ENCODE measurements at places on chromosomes 12 and 14. TPM values are rescaled to one million over a fixed set of nuclear protein-coding genes. Genes with fewer than 3 reads are reported as not detected.

Gene SIX1
- total RNA-seq: 1.8 TPM

Gene NKX2-1
- not detected for total RNA-seq

Gene ANO4
- total RNA-seq: 11.3 TPM

Gene TCL1B
- not detected for total RNA-seq

Gene ENDOU
- 0.17 TPM for total RNA-seq

Gene TAS2R8
- total RNA-seq: not detected

Gene ATN1
- total RNA-seq: 21.5 TPM

Gene FOXN4
- total RNA-seq: not detected

Gene PRKAG1
- total RNA-seq: 76.5 TPM

Gene SLC7A8
- total RNA-seq: 5.1 TPM

Gene FMNL3
- 22.5 TPM for total RNA-seq

Gene HOXC6
- 0.17 TPM for total RNA-seq

Gene RNASE3
- total RNA-seq: not detected

Gene JAG2
- 1.8 TPM for total RNA-seq

DNA sequence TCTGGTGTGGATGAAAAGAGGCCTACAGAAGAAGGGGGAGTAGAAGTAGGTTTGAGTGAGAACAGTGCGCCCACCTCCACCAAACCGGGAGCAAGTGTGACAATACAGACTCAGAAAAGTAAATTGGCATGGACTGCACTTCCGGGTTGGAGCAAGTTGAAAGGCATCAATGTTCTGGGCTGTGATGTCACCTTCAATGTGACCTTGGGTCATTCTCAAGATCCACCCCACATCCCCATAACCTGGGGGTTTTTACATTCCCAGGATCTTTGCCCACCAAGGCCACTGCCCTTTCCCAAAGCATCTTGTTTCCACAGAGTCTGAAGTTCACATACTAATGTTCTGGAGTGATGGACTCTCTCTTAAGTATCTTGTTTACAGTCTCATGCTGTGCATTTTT lies 5.3 kb upstream of the GZMB start:
- no peak for DNase-seq

GRCh38 chr14:105305345-105305744 lies 4.5 kb upstream of the BRF1 start:
- DNase-seq: no peak

DNA sequence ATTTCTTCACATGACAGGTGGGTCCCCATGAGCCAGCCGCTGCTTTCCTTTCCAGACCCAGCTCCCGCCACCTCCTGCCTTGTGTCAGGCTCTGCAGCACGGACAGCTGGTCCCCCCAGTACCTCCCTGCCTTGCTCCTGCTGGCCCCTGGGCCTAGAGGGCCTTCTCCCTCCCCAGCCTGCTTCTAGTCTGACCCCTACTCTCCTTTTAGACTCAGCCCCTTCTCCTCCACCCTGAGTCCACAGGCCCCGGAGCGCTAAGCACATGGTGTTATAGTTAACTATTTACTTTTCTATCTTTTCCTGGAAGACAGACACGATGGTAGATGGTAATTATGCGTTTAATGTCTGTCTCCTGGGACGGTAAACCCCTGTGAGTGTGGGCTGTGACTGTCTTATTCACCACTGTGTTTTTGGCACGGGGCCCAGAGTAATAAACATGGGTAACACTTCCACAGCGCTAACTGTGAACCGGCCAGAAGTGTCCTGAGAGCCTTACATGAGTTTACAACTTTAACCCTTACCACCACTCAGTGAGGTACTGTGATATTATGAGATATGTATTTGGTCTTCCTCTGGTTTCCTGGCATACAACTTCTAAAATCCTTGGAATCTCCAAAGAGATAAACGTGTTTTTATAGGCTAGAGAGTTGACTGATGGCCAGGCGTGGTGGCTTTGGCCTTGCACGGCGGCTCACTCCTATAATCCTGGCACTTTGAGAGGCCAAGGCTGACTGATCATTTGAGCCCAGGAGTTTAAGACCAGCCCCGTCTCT lies 41.2 kb downstream of the DGLUCY start:
- peak; percentile 77 for DNase-seq

- no peak for DNase-seq
Observed at GRCh38 chr12:111439657-111440151, 34.0 kb downstream of the SH2B3 start.

DNA sequence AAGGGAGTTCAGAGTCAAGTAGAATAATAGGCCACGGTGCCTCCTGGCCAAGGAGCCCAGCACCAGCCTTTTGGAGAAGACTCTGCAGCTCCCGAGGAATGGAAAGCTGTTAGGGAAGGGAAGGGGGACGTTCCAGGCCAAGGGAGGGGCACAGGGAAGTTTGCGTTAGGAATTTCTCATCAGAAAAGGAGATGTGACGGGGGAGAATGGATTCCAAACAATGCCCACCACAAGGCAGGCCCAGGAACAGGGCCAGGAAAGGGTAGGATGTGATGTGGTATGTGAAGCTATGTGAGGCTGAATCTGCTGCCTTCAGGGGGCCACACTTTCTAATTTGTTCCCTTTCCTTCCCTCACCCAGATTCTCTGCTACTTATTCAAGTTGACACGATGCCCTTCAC lies 46.0 kb downstream of the DGLUCY start:
- DNase-seq: no peak

DNA sequence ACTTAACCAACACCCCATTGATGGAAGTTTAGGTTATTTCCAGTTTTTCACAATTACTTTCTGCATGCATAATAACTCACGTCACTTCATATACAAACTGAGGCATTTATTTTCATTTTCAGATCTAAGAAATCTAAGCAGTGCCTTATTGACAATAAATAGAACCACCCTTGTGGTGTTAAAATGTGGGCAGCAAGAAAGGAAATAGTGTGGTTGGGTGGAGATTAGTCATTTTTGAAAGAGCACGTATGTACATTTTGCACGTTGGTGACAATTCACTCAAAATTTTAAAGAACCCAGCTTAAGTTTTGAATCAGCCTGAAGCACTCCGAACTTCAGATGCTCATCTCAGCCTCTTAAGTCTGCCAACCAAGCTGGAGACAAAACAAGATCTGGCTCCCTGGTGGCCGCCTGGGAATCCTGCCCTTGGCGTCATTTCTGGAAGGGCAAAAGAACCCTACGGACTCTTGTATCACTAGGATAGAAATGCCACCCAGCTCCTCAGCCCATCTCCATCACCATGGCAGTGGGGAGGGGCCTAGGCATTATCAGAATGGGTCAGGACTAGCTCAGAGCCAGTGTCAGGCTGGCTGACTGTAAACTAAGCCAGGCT lies 89.5 kb upstream of the BCL2L14 start:
- peak; percentile 61 for DNase-seq

GRCh38 chr14:22382395-22382794 lies 206.6 kb downstream of the DAD1 start:
- DNase-seq: no peak

DNA sequence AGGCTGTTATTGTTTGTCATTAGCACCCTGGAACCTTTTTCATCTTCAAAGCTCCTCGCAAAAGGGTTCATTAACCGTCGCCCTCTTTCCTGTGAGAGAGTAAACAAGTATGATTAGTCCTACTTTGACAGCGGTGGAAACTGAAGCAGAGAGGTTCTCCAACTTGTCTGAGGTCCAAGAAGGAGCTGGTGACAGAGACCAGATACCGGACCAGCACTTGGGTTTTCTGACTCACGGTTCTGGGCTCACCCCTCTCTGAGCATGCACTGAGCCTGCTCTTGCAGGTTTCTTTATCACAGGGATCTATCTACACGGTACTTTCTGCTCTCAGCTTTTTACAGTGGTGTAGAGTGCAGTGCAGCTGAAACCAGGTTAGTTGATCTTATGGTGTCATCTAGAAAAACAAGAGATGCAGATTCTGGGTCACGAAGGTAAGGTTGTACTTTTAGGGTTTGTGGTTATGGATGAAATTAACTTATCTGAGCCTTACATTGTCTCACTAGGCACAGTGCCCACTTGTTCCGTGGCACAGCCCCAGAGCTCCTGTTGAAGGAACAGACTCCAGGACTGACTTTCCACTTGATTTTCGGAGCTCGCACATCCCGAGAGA lies 62.1 kb downstream of the PPP2R5C start:
- no peak for DNase-seq

DNA sequence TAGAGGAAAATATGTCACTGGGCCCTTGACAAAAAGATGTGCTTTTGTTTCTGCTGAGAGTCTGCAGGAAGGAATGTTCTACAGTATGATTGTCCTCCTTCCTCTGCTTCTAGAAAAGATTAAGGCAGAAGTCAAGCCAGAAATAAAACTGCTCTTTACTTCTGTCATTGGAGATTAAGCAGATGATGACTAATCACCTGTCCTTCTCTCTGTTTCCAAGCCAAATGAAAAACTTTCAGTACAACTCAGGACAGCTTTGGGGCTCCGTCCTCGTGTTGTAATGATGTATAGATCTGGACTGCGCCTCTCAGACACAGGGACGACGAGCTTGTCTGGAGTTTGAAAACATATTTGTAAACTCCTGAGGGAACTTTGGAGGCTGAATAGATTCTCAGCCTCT lies 159.3 kb downstream of the DYRK2 start:
- DNase-seq: peak; percentile 57

Data from fibroblast of lung (primary cell).